Activated CD4-positive, alpha-beta memory T cell treated with anti-CD3 and anti-CD28 coated beads for 36 hours (primary cell): ENCODE measurements at places on chromosomes 4 and X. TPM values are rescaled to one million over a fixed set of nuclear protein-coding genes. Genes with fewer than 3 reads are reported as not detected.

DNA sequence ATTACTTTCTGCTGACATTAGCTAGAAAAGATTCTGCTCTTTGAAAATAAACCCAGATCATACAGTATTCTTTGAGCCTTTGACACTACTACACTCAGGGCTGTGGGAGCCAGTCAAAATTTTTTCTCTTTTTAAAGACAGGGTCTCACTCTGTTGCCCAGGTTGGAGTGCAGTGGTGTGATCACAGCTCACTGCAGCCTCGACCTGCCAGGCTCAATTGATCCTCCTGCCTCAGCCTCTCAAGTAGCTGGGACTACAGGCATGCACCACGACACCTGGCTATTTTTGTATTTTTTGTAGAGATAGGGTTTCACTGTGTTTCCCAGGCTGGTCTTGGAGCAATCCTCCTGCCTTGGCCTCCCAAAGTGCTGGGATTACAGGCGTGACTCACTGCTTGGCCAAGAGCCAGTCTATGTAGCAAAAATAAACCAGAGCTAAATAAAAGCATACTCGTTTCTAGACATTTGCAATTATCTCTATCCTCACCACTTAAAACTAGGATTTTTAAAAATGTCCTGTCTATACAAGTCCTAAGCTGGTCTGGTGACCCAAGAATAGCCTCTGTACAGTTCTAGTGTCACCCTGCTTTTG lies 43.2 kb downstream of the AKAP4 start:
- DNase-seq = no peak

- DNase-seq = no peak
Observed at GRCh38 chr4:110475881-110476818, at the start of gene ENPEP. Gene ENPEP, plus strand, starts transcription at chr4:110476155. Its CDS starts 260 bp downstream, at chr4:110476415.

LEF1 gene
- 122 TPM for total RNA-seq

- no peak for DNase-seq
Observed at GRCh38 chr4:2330091-2331042, 68.5 kb upstream of the MXD4 start.

DNA sequence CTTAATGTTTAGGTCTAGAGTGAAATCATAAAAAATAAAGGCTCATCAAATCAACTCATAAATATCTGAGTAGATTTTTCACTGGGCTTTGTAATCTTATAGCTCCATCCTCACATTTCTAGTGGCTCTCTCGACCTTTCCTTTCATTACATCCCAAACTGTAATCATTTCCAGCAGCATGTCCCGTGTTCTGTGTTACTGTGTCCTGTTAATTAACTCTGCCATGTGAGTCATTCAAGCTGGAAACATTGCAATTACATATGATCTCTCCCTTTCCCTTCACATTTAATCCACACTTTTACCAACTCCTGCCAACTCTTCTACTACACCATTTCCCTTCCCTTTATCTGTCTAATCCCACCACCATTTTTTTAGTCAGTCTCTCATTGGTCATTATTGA lies 75.5 kb downstream of the UGT8 start:
- DNase-seq = no peak

DNA sequence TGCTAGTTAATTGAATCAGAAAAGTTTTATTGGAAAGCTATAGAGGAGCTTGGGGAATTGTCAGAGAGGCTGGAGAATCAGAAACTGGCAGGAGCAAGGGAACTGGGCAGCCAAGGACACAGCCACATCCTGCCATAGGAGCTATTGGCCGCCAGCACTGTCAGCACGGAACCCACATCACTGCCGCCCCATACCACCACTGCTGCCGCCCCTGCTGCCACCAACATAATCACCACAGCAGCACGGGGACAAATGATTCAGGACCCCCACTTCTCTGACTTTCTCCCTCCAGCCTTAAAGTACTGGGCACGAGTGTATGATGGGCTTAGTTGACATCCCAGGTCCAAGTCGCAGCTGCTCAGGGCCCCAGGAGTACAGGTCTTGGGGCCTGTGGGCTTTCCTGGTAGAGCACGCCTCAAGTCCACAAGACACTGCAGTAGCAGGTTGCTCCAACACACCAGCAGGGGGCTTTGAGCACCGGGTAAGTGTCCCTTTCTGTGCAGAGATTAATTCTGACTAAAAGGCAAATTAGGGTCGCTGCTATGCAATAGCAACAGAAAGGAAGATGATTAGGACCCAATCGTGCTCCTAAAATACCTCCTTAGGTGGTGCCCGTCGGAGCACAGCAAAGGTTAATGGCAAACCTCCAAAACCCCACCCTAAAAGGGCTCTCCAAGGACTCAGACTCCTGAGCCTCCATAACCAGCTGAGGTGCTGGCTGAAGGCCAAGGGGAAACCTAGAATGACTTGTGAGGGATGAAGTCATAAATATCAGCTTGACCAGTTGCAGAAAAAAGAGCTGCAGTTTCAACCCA lies 6.9 kb downstream of the PJA1 start:
- peak; percentile 18 for DNase-seq

- DNase-seq = peak; percentile 70
Observed at GRCh38 chrX:12970691-12971202, 4.2 kb upstream of the TMSB4X start.

TTC29 gene
- not detected for total RNA-seq

GRCh38 chr4:108170631-108171338 lies 2.1 kb upstream of the LEF1 start:
- no peak for DNase-seq
